ENCODE measurements at places on chromosomes 6 and 20.

- no peak for DNase-seq
Measured at GRCh38 chr6:4804095-4804494, 27.9 kb downstream of the CDYL start.

DNA sequence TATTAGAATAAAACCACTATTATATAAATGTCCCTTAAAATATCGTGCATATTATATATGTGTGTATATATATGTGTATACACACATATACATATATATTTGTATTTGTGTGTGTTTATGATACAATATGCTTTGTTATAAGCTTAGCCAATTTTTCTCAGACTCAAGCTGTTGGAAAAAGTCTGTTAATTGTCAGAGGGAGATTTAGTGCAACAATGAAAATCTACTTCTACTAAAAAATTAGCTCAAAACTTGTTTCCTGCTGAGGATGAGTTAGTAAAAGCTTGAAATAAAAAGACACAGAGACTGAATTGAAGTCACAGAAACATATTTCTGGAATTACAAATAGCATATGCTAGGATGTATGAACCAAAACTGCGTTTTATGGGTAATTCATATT lies 79.4 kb downstream of the ADGRG6 start:
- DNase-seq, result no peak

GRCh38 chr20:48823960-48824498 lies 3.8 kb downstream of the PREX1 start:
- DNase-seq, result peak; percentile 86

GRCh38 chr6:35634316-35634715 lies 54.4 kb downstream of the FKBP5 start:
- DNase-seq, result no peak

- no peak for DNase-seq
Measured at GRCh38 chr20:48426630-48427029, 401.2 kb downstream of the PREX1 start.

DNA sequence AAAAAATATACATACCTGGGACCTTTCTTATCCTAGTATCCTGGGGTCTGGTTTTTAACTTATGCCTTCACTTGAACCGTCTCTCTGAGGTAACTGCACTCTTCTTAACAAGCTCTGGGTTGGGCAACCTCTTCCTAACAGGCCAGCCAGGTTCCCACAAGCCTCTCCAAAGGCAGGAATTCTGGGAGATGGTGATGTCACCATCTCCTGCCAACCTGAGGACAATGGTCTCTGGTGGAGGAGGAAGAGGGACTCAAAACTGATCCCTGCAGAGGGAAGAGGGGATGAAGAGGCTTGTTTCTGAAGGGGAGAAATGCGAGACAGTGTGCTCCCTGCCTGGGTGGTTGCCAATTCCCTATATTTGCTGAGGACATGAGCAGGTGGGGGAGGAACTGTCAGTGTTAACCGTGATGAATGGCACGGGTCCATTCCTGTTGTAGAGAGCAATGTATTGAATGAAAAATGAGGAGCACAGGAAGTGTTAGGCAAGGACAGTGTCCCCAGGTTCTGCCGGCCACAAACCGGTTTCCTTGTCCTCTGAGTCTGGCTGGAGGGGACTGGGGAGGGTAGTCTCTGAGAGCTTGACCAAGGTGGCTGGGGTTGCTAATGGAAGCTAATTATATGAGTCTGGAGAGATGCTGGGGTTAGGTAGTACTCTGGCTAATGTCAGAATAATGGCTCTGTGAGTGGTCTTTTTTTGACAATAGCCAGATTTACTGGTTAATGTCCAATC lies 95.5 kb downstream of the KCNB1 start:
- no peak for DNase-seq

DNA sequence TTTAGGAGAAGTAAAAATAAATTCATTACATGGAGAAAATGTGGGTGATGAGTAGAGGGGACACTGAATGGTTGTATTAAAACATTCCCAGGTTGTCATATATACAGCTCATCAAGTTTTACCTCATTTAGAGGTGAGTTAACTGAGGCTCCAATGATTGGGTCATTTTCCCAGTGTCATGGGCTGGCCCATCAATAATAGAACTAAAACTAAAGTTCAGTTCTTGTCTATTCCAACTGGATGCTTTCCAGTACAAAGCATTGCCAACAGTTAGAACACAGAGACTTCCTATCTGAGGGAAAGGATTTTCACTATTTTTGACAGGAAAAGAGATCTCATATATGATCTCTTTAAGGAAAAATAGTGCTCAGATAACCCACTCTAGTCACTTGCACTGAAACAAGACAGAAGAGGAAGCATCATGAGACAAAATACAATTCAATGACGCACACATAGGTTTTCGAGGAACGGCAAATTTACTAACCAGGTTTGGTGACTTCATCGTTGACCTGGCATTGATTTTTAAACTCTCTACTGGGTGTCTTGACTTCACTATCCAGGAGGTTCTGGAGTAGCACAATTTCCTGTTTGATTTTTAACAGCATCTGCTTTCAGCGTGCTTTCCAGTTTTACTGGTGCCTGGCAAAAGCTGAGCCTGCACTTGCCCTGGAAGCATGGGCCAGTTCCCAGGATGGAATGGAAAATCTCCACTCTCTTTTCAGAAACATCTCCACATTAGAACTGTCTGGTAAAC lies 195.5 kb upstream of the FBXL4 start:
- DNase-seq, result no peak

- no peak for DNase-seq
Measured at GRCh38 chr6:111105578-111105977, 18.3 kb downstream of the SLC16A10 start.

DNA sequence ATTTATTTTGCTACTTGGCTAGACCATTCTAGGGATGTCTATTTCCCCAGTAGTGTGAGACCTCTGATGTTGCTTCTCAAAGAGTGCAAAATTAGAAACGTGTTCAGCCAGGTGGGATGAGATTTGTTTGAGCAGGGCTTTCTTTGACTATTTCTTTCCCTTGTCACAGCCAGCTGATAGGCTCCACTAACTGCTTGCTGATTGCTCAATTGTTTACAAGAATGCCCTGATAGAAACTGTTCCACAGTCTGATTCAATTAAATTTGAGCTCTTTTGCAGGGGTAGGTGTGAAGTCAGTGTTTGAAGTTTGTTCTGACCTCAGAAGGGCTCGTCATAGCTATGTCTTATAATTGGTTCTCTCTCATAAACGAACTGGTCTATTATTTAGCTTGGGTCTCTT lies 220.5 kb downstream of the FNDC1 start:
- DNase-seq, result no peak

GRCh38 chr6:3138341-3138740 lies 19.0 kb downstream of the TUBB2A start:
- DNase-seq, result no peak

GRCh38 chr6:23608931-23609435 lies 517.0 kb upstream of the NRSN1 start:
- DNase-seq, result no peak

- no peak for DNase-seq
Measured at GRCh38 chr6:118581489-118581959, 33.4 kb downstream of the PLN start.

DNA sequence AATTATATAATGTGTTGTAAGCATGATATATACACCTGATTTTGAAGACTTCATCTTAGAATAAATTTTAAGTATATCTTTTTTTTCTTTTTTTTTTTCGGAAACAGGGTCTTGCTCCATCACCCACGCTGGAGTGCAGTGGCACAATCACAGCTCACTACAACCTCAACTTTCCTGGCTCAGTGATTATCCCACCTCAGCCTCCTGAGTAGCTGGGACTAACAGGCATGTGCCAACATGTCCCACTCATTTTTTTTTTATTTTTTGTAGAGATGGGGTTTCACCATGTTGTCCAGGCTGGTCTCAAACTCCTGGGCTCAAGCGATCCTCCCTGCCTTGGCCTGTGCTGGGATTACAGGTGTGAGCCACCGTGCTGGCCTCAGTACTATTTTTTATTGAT lies 17.1 kb downstream of the VPS52 start:
- DNase-seq, result no peak

DNA sequence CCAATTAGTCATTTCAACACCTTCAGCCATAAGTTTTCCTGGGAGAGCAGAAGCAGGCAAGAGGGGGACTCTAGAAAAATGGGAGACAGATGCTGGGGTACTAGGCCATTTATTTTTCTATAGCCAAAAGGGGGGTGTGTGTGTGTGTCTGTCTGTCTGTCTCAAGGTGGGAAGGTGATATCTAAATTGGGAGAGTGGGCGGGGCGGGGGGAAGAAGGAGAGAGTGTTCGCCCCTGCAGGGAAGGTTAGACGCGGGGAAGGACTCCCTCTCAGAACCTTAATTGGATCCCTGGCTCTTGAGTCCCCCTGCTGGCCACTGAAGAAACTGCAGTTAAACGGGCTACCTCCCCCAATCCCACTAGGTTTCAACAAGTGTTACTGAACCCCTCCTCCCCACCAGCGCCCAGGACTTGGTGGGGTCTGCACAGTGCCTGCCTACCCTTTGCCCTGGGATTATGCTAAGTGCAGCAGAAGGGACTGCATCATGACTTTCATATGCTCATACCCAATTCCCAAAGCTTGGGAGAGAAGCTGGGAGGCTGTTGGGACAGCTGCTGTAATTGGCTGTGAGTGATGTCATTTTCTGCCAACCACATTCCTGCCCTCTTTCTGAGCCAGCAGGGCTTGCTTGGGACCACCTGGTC lies 45.8 kb downstream of the FOXP4 start:
- peak; percentile 76 for DNase-seq

DNA sequence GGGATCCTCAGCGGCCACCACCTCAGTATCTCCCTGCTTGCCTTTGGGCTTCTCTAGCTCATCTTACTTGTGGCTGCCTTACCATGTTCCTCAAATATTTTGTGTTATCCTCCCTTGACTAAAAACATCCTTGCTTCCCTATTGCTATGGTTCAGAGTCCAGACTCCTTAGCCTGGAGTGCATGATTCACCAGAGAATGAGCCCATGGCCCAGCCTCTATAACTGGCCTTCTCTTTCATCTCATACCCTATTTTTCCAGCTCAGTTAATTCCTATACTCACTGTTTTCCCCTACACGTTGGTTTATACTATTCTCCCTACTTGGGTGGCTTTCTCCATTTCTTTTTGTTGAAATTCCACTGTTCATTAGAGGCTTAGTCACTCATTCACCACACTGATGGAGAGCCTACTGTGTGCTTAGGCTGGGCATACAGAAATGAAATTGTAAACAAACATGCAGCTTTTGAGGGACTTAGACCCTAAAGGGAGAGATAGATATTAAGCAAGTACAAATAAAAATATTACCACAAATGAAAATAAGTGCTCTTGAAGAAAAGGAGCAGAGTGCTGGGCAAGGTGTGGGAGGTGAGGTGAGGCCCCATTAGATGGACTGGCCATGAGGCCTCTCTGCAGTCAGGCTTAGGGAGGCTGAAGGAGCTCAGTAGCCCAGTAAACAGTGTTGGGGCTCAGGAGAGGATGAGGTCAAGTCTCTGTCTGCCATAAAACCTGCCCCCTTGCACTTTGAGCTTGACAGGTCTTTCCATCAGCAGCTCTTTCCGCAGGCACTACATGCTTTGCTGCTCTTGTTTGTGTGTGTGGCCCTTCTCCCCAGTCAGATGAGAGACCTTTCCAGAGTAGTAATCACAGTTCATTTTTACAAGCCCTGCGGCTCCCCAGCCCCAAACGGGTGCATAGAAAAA lies 109.3 kb downstream of the TCP11 start:
- DNase-seq, result no peak

GRCh38 chr6:157075549-157076450 lies 247.5 kb downstream of the TMEM242 start:
- no peak for DNase-seq

DNA sequence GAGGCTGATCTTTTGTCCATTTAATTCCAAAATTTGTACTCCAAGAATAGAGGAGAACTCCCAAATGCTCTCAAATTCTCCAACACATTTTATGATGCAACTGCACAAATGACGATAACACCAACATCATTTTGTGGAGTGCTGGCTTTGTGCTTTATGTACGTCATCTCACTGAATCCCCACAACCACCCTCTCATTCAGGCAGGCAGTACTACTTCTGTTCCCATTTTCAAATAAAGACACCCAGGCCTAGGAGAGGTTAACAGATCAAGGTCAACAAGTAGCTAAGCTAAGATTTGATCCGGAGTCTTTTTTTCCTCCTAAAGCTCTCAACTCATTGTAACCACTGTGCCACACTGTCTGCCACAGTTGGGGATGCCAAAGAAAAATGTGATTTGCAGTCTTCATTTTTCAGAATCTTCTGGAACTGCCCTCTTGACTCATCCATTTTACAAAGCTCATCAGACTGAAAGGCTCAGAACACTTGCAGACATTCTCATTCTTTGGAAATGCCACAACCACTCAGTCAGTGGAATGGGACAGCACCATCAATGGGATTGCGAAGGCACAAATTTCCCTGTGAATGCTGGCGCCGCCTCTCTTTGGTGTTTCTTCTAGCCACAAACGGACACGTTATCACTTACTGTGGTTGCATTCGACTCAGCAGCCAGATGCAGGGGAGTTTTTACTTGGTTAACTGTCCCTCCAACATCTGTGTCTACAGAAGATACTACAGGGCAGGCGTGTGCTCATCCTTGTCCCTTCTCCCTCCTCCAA lies 184.4 kb downstream of the GJA10 start:
- DNase-seq, result peak; percentile 20

GRCh38 chr20:17612992-17613327 lies 43.1 kb downstream of the DSTN start:
- DNase-seq, result no peak

DNA sequence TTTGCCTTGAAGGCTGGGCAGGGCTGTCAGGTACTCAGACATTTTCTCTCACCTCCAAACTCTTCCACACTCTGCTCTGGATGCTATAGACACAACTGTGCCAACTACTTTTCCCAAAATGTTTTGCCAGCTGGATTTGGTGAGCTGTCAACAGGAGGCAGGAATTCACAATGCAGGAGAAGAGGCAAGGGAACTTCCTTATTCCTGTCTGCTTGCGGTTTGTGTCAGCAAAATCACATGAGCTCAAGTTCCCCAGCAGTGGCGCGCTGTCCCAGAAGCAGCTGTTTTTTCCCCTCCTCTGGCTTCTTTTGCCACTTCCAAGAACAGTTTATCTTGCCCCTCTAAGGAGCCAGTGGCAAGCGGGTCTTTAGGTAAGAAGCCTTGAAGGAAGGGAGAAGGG lies 608.2 kb downstream of the PRKN start:
- DNase-seq, result no peak

DNA sequence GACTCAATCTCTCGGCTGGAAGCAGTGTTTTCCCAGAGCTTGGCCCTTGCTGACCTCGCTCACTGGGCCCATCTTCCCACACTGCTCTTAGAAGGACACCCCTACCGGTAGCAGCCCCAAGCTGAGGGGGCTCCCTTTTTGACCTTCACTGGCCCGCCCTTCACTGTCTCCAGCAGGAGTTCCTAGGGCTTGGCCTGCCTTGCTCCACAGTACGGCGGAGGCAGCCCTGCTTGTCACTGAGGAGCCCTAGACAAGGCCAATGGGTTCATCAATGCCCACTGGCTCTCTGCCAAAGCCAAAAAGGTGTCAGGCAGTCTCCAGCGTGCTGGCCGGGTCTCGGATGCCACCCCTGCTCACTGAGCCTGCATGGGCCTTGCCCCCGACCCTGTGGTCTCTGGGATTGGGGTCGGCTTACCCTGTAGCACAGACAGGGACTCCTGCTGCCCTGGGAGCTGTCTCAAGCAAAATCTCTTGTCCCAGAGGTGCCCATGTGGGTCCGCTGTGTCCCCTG lies 2.1 kb downstream of the MMP24OS start:
- no peak for DNase-seq

- no peak for DNase-seq
Measured at GRCh38 chr6:21180155-21180554, 413.4 kb upstream of the SOX4 start.

All from stimulated activated effector memory CD8-positive, alpha-beta T cell treated with anti-CD3 and anti-CD28 coated beads, Interleukin-12 subunit alpha, Interleukin-12 subunit beta, amount 100 ng/mL, for 72 hours (primary cell).